ENCODE measurements at places on chromosomes 7 and 10. TPM values are rescaled to one million over a fixed set of nuclear protein-coding genes. Genes with fewer than 3 reads are reported as not detected.

ZNF485 gene
- 4.0 TPM for total RNA-seq

GRCh38 chr7:106819546-106819945 is 45.5 kb upstream of the PIK3CG start:
- DNase-seq, result no peak

- DNase-seq, result no peak
Observed at GRCh38 chr10:128727114-128727513, 600.9 kb upstream of the MKI67 start.

GRCh38 chr10:85668522-85668921 is 698.1 kb downstream of the GRID1 start:
- DNase-seq, result no peak

DNA sequence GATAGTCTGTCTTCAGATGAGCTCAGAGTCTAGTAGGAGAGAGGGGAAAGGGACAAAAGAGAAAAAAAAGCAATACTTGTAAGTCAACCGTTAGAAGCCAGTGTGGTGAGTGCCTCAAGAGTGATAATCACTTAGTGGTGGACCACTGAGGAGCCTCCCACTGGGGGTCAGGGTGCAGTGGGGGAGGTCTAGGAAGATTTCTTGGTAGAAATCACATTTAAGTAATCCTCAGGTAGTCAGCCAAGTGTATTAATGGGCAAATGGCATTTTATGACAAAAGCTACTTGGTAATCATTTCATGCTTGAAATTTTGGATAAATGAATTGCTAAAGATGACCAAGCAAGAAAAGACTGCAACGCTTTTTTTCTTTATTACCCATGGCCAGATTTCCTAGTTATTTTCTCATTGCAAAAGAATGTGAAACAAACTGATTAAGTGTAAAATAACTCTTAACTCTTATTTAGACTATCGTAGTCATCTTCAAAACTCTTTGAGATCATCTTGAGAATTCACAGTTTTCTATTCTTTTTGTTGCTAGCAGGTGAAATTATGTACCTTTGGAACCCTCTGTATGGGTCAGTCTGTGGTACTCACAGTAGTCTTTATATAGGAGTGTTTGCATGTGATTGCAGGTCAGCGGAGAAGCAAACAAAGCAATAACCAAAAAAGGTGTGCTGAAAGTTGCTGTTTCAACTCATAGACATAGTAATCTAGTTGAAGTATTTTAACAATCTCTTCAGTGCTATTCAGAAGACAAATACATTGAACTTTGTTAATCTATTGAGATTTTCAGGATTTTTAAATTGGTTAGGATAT is 63.9 kb downstream of the PPP1R9A start:
- DNase-seq, result no peak

All from psoas muscle (tissue), 8 donors.